ENCODE measurements at places on chromosomes 12 and 14.

- DNase-seq, result no peak
These were observed 94.2 kb upstream of the CNOT2 start for GRCh38 chr12:70149013-70149412.

DNA sequence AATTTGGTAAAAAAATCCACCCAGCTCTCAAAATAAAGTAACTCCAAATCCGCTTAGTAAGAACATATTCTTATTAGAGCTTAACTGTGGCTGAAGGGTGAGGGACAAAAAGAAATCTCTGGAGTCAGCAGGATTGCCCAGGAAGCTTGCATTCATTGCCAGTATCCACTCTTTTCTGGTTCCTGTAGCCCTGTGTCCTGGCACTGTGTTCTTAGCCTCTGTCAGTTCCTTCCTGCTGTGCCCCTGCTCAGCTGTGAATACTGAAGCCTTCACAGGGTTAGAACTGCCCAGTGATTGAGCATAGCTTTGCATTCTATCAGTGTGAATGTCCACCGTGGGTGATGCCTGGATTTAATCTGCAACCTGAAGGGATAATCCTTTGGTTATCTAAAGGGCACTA is 266.9 kb upstream of the PELI2 start:
- DNase-seq, result no peak

DNA sequence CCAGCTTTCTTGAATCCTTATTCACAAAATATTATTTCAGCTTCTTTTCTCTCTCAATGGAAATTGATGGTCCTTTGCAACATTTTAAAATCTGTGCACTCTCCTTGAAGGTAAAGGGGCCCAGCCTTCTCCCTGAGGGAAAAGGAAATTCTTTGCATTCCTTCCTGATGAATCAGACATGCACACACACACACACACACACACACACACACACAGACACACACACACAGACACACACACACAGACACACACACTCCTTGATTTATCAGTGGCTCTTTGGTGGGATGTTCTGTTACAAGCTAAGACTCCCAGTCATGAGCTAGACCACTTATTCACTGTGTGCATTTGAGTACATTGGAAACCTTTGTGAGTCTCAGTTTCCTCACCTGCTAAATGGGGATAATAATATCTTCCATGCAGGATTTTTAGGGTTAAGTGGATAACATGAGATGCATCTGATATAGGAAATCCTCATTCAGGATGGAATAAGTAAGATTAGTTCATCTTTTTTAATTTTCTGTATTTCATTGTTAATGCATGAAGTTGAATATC is 45.1 kb upstream of the HMGA2 start:
- DNase-seq, result no peak

- no peak for DNase-seq
These were observed 363.8 kb downstream of the NAV3 start for GRCh38 chr12:78194448-78194847.

GRCh38 chr12:53255996-53256395 is 12.1 kb upstream of the ESPL1 start:
- no peak for DNase-seq

DNA sequence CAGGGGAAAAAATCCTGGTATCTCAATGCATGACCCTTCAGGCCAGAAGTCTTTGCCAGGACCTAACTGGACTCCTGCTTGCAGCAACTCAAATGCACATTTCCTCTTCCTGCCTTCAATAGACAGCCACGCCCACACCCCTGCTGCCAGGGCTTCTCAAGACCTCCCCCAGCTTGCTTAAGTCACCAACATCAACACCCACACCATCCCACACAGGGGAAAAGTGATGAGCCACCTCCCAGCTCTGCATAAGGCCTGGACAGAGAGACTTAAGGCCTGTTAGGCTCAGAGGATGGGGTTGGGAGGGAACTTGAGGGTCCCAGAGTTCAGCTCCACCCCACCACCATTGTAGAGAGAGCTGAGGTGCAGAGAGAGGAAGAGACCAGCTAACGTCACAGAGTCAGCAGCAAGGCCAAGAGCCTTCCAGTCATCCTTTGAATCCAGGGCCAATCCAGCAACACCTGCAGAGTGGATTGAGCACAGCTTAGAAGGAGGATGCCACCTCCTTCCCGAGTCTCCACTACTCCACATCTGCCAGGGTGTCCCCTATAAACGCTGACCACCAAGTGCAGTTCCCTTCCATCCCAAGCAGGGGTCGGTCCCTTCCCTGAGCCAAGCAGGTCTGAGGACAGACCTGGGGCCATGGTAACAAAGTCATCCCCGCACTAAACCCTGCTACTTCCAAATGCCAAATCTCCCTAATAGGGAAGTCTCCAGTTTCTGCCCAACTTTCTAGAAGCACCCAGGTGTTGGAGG is 50.0 kb downstream of the KDM2B start:
- DNase-seq, result no peak

- no peak for DNase-seq
These were observed 46.4 kb downstream of the CLMN start for GRCh38 chr14:95273001-95273978.

DNA sequence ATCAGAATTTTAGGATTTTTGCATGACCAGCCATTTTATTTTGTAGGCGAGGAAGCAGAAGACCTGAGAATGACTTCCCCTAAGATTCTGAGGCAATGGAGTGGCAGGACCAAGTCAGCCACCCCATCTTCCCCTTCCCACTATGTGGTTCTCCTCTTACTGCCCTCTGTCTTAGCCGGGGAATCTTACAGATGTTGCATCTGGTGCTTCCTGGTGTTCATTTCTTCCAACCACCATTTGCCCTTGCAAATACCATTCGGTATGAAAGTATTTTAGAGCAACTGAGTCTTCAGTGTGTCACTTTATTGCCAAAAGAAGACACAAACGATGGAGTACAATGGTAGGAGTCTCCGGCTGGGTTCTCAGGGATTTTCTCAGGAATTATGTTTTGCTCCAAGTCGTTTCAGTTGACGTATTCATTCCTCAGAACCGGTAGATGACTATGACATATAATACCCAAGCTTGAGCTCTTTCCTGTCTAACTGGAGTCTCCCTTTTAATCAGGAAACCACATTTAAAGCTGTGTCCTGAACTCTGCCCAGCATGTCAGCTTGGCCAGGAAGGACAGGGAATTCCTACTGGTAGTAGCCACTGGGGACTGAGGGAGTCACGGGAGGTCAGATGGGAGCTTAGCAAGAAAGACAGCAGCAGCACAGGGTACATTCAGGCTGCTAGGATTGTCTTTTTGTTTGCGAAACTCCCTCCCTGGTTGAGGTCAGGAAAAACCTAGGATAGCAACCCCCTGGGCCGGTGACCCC is 87.0 kb downstream of the SAMD4A start:
- DNase-seq, result no peak

DNA sequence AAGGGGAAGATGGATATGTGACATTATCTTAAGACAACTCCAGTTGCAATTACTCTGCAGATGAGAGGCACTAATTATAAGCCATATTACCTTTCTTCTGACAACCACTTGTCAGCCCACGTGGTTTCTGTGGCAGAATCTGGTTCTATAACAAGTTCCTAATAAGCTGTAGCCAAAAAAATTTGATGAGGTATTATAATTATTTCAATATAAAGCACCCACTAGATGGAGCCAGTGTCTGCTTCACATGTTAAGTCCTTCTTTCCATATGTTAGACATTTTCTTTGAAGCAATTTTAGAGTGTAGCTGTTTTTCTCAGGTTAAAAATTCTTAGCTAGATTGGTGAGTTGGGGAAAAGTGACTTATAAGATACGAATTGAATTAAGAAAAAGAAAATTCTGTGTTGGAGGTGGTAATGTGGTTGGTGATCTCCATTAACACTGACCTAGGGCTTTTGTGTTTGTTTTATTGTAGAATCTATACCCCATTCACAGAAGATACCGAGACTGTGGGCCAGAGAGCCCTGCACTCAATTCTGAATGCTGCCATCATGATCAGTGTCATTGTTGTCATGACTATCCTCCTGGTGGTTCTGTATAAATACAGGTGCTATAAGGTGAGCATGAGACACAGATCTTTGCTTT is 36.9 kb downstream of the PSEN1 start:
- DNase-seq, result no peak

GRCh38 chr12:101915841-101916240 is 38.5 kb downstream of the DRAM1 start:
- no peak for DNase-seq

- DNase-seq, result no peak
These were observed 27.0 kb upstream of the FOXN3 start for GRCh38 chr14:89444044-89444443.

DNA sequence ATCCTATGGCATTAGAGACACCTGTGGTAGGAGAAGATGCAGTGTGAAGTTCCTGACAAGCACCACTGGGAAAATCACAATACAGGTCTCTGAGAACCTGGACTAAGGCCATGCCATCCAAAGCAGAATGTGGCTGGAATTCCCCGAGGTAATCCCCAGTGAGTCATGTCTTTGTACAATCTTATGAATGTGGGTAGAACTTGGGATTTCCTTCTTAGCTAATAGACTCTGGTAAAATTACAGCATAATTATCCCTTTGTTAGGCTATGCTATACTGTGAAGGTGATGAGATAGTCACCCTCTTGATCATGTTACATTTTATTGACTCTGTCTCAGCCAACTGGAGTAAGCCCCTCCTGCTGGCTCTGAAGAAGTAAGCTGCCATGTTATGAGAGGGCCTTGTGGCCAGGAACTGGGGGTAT is 224.3 kb upstream of the DCN start:
- no peak for DNase-seq

DNA sequence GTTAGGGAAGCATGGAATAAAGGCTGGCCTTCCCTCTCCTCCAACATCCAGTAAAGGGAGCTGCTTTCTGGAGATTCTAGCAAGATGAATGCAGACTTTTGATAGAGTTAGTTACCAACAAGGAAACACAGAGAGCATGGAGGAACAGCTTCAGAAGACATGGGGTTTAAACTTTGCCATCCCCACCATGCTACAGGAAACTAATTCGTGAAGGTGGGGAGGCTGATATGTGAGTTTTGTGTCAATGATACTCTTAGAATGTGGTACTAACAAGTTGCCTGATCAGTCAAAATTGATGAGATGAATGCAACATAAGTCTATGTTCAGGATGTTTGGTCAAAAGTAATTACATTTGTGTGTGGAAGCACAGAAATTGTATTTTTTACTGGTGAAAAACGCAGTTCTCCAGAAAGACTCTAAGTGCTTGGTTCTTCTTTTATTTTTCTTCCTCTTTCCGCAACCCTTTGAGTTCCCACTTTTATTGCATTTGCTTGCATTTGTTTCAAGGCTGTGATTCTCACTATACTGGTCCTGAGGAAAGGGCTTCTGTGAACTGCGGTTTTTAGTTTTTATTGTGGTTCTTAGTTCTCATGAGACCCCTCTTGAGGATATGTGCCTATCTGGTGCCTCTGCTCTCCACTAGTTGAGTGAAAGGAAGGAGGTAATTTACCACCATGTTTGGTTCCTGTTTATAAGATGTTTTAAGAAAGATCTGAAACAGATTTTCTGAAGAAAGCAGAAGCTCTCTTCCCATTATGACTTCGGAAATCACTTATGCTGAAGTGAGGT is at the start of gene CLEC4A:
TSS of gene CLEC4A (plus strand) at position 494 of the 789 bp plus-strand sequence. CDS start at position 756, 262 bp downstream.
- DNase-seq, result no peak

GRCh38 chr12:46517579-46517962 is 145.0 kb upstream of the SLC38A2 start:
- no peak for DNase-seq

GRCh38 chr12:64039281-64039871 is 182.7 kb downstream of the KICS2 start:
- peak; percentile 30 for DNase-seq

DNA sequence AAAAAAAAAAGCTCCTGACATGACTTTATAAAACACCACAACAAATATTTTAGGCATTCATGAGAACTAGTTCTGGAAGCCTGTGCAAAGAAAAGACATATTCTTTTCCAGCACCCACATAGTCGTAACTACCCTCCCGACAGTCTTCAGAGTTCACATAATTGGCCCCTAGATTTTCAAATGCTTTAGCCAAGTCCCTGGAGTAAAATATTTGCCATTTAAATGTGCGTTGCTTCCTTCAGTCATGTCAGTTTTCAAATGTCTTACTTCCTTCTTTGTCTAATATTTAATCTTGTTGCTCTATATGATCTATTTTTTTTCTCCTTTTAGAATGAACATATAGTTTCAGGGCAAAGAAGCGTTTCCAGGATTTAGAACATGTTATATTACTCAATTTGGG is 66.8 kb upstream of the KRAS start:
- no peak for DNase-seq

DNA sequence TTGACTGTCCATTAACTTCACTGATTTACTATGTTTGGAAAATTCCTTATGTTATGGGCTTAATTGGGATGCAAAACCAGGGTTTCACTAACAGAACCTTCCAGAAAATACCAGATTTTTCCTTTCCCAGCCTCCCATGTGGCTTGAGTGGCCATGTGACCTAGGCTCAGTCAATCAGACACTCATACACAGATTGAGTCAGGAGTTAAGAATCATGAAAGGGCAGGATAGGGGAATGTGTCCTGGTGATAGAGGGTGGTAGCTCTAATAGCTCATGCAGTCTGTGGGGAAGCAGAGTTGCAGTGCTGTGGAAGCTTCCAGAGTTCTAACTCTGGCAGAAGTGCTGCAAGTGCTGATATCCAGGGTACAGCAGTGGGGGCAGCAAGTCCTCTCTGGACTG is 134.1 kb upstream of the IFNG-AS1 start:
- DNase-seq, result no peak

- DNase-seq, result no peak
These were observed 4.7 kb downstream of the CLEC2D start for GRCh38 chr12:9674226-9674590.

DNA sequence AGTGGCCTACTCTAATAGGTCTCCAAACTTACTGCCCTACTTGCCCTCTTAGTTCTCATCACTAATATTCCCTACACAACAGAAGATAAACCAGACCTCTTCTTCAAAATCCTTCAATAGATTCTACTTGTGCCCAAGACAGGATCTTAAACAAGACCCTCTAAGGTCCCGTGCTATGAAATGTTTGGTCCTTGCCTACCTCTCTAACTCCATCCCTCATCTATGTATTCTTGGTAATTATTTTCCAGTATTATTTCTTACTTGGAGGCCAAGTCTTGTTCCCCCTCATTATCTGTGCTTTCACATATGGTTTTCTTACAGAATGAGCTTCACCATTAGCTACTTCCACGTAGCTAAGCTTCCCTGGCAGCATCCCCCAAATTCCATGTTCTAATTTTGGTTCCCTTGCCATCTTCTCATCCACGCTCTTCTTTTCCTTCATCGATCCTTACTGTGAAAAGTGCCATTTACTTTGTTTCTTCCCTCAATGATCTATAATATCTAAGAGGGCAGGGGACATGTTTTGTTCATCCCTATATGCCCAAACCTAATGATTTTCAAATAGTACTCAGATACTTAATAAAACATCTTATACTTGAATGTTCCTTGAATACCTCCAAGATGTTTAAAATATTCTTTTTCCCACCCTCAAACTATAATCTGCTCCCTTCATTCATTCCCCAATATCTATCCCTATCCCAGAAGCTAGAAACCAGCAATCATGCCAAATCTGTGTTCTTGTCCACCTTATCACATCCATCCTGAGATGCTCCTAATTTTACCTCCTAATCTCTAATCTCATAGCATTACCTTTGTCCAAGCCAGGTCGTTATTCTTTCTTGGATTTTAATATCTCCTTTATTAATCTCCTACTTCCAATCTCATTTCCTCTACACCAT is 10.1 kb downstream of the HNRNPC start:
- no peak for DNase-seq

- DNase-seq, result no peak
These were observed 25.2 kb downstream of the SRGAP1 start for GRCh38 chr12:63869656-63870055.

GRCh38 chr12:63150713-63151622 is at the start of gene AVPR1A:
TSS of gene AVPR1A (minus strand) at chr12:63151201. CDS start at chr12:63150836, 365 bp downstream.
- no peak for DNase-seq

Data from NCI-H187 treated with DMSO at 0.1 percent for 48 hours (cell line).